Left ventricle myocardium inferior (tissue), 1 donor: ENCODE measurements at places on chromosomes 16 and 17. TPM values are rescaled to one million over a fixed set of nuclear protein-coding genes. Genes with fewer than 3 reads are reported as not detected.

KIFC3 gene
- 63.5 TPM for total RNA-seq

TNP2 gene
- total RNA-seq, result not detected

PLLP gene
- 5.2 TPM for total RNA-seq

KRTAP2-1 gene
- total RNA-seq, result not detected

DNA sequence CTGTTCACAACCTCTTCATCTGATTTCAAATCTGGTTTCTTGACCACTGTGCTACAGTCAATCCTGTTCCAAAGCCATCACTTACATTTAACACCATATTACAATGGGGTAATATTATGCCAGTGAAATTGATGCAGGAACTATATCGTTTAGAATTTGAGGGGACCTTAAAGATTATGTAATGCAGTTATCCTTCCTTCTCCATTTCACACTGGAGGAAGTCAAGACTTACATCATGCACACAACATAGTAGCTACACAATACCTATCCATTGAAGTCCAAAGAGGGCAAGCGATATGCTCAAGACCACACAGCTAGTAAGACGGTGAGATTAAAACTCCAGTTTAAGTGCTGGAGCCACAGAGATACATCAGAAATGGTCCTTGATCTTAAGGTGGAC, 16.8 kb downstream of the NOG start:
- peaks cover 33% of the 10 kb centered on the region for H3K27me3 ChIP-seq
- no peak overlapping the region for H3K4me3 ChIP-seq
- no peaks in the 10 kb centered on the region for H3K4me1 ChIP-seq
- H3K27ac ChIP-seq, result no peak overlapping the region
- no peaks in the 10 kb centered on the region for H3K36me3 ChIP-seq

GRCh38 chr16:55706739-55707384, 51.1 kb downstream of the SLC6A2 start:
- no peak overlapping the region for H3K4me3 ChIP-seq
- DNase-seq, result no peak
- H3K4me1 ChIP-seq, result no peaks in the 10 kb centered on the region

- H3K27ac ChIP-seq, result no peak overlapping the region
- DNase-seq, result peak; percentile 26
- no peaks in the 10 kb centered on the region for H3K4me1 ChIP-seq
- peaks cover 50% of the 10 kb centered on the region for H3K27me3 ChIP-seq
Measured at GRCh38 chr16:86428729-86429517, 81.4 kb upstream of the FOXF1 start.

DNA sequence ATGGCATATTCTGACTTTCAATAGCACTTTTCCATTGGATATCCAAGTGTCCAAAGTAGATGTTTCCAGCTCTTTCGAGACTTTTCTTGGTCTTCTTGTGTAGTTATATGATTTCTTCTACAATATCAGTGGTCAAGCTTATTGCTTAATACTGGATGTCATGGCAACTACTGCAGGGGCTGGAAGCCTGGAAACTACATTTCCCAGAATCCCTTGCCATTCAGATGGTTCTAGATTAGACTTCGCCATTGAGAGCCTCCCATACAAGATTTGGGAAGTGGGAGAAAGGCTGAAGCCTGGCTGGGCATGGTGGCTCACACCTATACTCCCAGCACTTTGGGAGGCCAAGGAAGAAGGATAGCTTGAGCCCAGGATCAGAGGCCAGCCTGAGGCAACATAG, 153.6 kb downstream of the C16orf95 start:
- no peaks in the 10 kb centered on the region for H3K4me1 ChIP-seq
- H3K36me3 ChIP-seq, result no peaks in the 10 kb centered on the region
- no peak overlapping the region for H3K27ac ChIP-seq
- no peak for DNase-seq
- no peak overlapping the region for H3K4me3 ChIP-seq
- H3K27me3 ChIP-seq, result peaks cover 47% of the 10 kb centered on the region

DNA sequence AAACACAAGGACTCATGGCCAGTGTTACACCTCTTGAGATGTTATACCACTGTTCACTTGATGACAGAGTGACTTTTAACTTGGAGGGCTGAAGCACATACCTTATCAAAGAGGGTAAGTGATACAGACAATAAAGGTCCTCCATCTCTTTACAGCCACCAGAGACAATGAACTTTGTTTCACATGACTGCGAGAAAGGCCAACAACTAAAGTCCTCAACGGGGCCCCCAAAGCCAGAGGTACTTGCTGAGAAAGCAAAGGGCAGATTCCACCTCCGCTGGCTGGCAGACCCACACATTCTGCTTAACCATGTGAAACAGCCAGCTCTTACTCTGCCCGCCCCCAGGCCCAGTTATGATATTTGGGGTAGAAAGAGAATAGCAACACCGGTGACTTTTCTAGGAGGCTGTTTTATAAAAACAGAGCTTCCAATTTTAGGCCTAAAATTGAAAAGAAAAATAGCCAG, 21.4 kb downstream of the DCUN1D3 start:
- no peak for DNase-seq
- H3K27me3 ChIP-seq, result no peaks in the 10 kb centered on the region
- H3K27ac ChIP-seq, result peak overlapping the region; percentile 75
- H3K4me3 ChIP-seq, result no peak overlapping the region

GRCh38 chr17:48593840-48594537, 410 bp upstream of the HOXB5 start:
- peak overlapping the region; percentile 53 for H3K4me3 ChIP-seq
- no peak overlapping the region for H3K27ac ChIP-seq
- H3K4me1 ChIP-seq, result peaks cover 38% of the 10 kb centered on the region
- H3K27me3 ChIP-seq, result peaks cover 100% of the 10 kb centered on the region

DNA sequence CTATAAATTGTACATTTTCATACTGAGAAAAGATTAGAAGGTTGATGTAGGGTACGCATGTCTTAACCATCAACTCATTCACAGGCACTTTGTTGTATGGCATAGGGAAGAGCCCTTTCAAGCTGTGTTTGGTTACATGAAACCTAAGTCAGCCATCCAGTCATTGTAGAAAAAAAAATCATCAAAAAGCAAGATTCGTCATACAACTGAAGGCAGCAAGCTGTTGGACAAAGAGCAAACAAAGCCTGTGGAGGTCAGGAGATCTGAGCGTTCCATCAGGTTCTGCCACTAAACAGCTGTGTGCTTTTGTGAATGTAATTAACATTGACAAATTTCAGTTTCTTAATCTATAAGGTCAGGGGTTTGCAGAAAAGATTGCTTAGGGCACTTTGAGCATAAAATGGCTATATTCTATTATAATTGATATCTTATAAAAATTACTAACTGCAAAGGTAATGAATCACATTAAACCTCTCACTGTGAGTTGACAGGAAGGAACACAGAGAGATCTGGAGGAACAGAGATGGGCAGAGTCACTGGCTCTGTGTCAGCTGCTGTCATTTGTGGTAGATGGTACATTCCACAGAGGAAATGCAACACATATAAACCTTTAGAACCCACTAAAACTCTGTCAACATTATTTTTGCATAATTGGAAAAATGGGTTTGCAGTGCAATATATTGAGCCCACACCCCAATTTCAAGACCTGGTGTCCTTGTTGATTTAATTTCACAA, 66.3 kb upstream of the MYOCD start:
- H3K4me3 ChIP-seq, result no peak overlapping the region
- no peaks in the 10 kb centered on the region for H3K27me3 ChIP-seq
- no peak for DNase-seq
- no peaks in the 10 kb centered on the region for H3K36me3 ChIP-seq

GRCh38 chr16:85366031-85366763, 246.9 kb upstream of the GSE1 start:
- peaks cover 41% of the 10 kb centered on the region for H3K4me1 ChIP-seq
- no peak overlapping the region for H3K27ac ChIP-seq
- DNase-seq, result no peak
- H3K36me3 ChIP-seq, result no peaks in the 10 kb centered on the region

GRCh38 chr17:41467561-41467960, 375 bp upstream of the KRT32 start:
- peaks cover 46% of the 10 kb centered on the region for H3K27me3 ChIP-seq
- H3K27ac ChIP-seq, result no peak overlapping the region
- H3K36me3 ChIP-seq, result no peaks in the 10 kb centered on the region
- H3K4me3 ChIP-seq, result no peak overlapping the region
- DNase-seq, result no peak

DNA sequence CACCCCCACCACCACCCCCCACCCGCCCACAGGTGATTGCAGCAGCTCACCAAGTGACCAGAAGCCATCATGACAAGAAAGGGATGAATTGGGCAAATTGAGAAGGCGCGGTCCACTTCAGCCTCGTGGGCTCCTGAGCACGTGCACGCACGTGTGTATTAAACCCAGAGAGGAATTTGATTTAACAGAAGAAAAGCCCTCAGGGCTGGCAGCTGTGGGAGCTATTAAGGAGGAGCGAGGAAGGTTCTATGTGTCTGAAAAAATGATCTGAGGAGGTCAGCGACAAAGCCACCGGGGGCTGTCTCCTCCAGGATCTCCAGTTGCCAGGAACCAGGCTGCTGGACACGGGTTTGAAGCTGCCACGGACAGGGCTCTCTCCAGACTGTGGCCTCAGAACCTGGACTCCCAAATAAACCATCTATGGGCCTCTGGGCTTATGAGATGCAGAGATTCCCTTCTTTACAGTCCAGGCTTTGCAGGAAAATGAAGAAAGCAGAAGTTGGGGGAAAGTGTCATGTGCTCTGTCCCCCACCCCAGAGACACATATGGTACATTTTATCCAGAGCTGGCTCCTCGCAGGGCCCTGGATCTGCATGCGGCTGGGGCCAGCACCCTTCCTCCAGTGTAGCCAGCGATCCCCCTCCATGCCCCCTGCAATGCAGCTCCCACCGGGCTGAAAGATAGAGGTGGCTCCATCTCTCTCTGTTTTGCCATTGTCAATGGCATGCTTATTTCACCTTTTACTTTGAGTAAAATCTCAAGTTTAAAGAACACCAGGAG, 219.7 kb upstream of the RPL38 start:
- no peaks in the 10 kb centered on the region for H3K36me3 ChIP-seq
- H3K27ac ChIP-seq, result no peak overlapping the region
- H3K4me1 ChIP-seq, result no peaks in the 10 kb centered on the region
- no peak for DNase-seq

GRCh38 chr17:57522042-57523005, 222.8 kb downstream of the CCDC182 start:
- peaks cover 67% of the 10 kb centered on the region for H3K4me1 ChIP-seq
- H3K36me3 ChIP-seq, result no peaks in the 10 kb centered on the region
- H3K27ac ChIP-seq, result peak overlapping the region; percentile 9
- DNase-seq, result no peak
- no peaks in the 10 kb centered on the region for H3K27me3 ChIP-seq
- no peak overlapping the region for H3K4me3 ChIP-seq

DNA sequence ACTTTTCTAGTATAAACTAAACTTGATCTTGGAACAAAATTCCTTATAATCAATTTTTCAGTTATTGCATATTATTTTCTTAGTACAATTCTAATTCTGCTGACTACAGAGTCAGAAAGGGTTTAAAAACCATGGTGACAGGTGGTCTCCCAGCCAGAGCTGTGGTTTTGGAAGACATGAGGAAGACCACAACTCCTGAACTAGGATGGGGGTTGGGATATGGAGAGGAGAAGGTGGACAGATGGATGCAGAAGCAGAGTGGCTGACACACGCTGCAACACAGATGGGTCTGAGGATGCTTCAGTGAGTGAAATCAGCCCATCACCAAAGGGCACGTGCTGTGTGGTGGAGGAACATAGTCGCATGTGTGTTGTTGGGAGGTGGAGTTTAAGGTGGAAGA, 187.7 kb downstream of the LGALS9B start:
- no peaks in the 10 kb centered on the region for H3K27me3 ChIP-seq
- H3K4me1 ChIP-seq, result peaks cover under 1% of the 10 kb centered on the region
- H3K36me3 ChIP-seq, result no peaks in the 10 kb centered on the region
- H3K4me3 ChIP-seq, result no peak overlapping the region
- no peak for DNase-seq

DNA sequence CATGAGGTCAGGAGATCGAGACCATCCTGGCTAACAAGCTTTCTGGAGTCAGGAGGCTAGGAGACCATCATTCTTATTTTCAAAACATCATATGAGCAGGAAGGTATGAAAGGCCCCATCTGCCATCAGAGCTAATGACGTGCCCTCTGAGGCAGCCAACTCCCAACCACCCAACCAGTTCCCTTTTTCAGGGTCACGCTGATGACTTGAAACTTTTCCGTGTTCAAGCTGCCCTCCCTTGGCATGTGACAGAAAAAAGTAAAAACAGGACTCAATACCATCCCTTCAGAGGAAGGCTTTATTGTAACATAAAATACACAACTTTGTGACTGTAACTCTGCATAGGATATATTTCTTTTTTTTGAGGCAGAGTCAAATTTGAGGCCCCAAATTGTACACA, 4.6 kb upstream of the GHDC start:
- peaks cover 33% of the 10 kb centered on the region for H3K36me3 ChIP-seq
- no peak for DNase-seq
- peaks cover 27% of the 10 kb centered on the region for H3K4me1 ChIP-seq
- peak overlapping the region; percentile 5 for H3K27ac ChIP-seq

- H3K4me3 ChIP-seq, result peak overlapping the region; percentile 56
- peak; percentile 74 for DNase-seq
- peaks cover 4% of the 10 kb centered on the region for H3K27me3 ChIP-seq
- H3K36me3 ChIP-seq, result no peaks in the 10 kb centered on the region
Measured at GRCh38 chr16:4982056-4982867, 24.1 kb downstream of the SEC14L5 start.

GRCh38 chr17:44688675-44689476, 700 bp downstream of the CCDC43 start:
- H3K27ac ChIP-seq, result peak overlapping the region; percentile 85
- H3K4me1 ChIP-seq, result peaks cover 37% of the 10 kb centered on the region
- DNase-seq, result no peak
- peak overlapping the region; percentile 87 for H3K4me3 ChIP-seq
- H3K36me3 ChIP-seq, result peaks cover 7% of the 10 kb centered on the region

DNA sequence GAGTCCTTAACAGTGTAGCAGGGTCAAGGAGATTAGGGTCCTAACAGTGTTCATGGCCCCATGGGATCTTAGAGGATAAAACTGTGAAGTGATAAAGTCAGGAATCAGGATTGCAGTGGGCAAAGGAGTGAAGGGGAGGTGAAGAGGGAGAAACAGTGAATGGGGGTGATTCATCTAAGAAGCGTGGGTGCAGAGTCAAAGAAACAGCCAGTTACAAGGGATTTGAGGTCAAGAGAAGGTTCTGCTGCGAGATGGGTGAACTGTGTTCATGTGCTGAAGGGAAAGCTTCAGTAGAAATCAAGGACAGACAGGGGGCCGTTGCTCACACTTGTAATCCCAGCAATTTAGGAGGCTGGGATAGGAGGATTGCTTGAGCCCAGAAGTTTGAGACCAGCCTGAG, 5.9 kb downstream of the GTF3C1 start:
- peaks cover 72% of the 10 kb centered on the region for H3K36me3 ChIP-seq
- no peak for DNase-seq
- H3K27me3 ChIP-seq, result no peaks in the 10 kb centered on the region
- H3K4me1 ChIP-seq, result peaks cover 30% of the 10 kb centered on the region

DNA sequence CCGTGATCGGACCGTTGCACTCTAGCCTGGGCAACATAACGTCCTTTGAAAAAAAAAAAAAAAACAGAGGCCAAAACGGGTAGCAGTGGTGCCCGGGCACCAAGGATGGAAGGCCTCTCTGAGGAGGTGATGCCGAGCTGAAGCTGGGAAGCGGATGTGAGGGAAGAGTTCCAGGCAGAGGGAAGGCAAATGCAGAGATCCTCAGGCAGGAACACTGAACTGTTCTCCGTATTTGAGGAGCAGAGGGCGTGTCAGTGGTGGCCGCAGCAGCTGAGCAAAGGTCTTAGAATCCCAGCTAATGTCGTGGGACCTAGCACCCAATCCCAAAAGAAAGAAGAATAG, 656 bp upstream of the KCTD13 start:
- peak overlapping the region; percentile 91 for H3K27ac ChIP-seq
- DNase-seq, result no peak
- H3K4me1 ChIP-seq, result peaks cover 35% of the 10 kb centered on the region
- no peaks in the 10 kb centered on the region for H3K27me3 ChIP-seq
- peaks cover 16% of the 10 kb centered on the region for H3K36me3 ChIP-seq

GRCh38 chr17:49548051-49548505, 27.6 kb upstream of the NXPH3 start:
- no peaks in the 10 kb centered on the region for H3K36me3 ChIP-seq
- H3K27me3 ChIP-seq, result peaks cover 48% of the 10 kb centered on the region
- peak; percentile 45 for DNase-seq
- no peak overlapping the region for H3K4me3 ChIP-seq
